ENCODE measurements at places on chromosomes 7 and 10. TPM values are rescaled to one million over a fixed set of nuclear protein-coding genes. Genes with fewer than 3 reads are reported as not detected.

DNA sequence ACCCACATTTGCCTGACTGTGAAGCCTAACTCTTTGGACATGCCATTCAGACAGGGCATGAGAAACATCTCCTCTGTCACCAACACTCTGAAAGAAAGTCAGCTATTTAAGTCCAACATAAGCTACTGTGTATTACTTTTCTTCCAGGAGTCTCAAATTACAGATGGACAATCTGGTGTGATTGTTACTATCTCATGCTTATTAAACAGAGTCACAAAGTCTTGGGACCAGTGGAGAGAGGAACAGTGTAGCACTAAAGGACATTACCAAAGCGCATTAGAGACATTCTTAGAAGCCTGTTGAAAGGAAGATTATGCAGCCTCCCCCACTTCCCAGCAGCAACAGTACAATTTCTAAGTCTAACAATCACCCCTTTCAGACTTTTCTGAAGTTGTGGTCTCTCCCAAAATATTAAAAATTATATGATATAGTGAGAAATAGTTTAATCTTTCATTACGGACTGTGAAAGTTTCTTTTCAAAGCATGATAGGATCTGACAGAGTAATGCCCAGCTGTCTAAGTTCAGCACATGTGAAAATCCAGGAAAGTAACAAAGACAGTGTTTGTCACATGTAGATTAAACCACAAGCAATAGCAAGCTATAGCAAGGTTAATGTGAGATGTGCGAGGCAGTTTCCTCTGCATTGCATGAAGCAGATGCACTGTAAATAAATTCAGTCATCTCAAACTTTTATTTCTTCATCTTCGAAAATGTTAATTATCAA lies 280.9 kb upstream of the FZD8 start:
- DNase-seq: no peak

DNA sequence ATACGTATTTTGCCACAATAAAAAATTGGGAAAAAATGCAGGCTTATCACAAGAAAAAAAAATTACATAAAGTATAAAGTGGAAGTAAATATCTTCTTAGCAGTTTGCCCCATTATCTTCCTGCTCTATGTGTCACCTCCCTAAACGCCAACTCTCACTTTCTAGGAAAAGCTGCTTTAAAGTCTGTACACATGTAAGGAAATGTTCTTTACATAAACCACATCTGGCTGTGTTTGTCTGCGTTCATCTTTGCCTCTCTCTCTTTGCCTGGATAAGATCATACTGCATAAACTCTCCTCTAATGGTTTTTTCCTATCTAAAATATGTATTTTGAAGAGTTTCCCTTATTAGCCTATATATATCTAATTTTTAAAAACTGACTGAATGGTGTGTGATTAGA lies 23.0 kb upstream of the UMAD1 start:
- DNase-seq: no peak

DNA sequence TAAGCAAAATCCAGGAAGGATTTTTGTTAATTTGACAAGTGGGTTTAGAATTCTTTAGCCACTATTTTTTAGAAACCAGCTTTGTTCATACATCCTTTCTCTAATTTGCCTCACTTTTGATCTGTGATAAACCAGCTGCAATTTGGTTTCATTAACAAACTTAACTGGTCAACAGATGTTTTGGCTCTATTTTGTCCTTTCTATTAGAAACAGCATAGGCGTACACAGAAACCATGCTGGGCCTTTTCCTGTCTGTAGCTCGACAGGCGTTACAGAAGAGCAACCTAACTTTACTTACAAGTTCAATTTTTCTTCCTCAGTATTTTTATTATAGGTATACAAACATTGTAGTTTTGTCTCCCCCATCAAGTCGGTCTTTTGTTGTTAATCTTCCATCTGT lies 28.2 kb downstream of the KAT6B start:
- no peak for DNase-seq

- peak; percentile 41 for DNase-seq
These were observed 179.5 kb upstream of the ITGB1 start for GRCh38 chr10:33137356-33138005.

GRCh38 chr7:45184326-45185027 lies 26.9 kb downstream of the RAMP3 start:
- DNase-seq: no peak

DNA sequence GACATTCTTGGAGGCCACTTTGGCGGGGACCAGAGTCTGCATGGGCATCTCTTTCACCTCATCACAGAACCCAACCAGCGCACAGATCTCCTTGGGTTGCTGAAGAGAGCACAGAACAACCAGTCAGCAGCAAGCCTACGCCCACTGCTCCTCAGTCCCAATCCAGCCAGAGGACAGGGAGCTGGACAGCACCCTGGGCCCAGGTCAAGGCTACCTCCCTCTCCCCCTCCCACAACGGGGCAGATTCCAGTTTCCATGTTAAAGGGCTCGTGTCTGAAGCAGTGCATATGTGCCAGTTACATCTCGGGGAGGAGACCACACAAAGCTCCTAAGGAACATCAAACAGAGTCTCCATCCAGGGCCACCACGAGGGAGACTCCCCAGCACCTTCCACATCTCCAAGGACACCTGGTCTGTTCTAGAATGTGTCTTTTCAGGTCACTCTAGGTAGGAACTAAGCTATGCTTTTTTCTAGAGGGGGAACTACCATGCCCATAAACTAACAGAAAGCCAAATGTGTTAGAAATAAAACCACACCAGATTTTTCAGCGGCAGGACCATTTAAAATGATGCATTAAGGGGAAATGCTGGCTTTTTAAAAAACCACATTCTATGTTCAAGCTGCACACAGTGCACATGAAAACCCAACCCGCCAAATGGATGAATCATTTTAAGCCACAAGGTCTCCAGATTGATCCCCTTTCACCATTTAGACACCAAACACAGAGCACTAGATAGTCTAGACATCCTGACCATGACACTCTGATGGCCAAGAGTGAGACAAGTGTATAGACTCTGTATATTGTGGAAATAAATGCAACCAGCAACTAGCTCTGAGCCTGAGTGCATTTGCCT lies 28.9 kb downstream of the PSAP start:
- no peak for DNase-seq

- DNase-seq: no peak
These were observed 235.9 kb downstream of the KCNMA1 start for GRCh38 chr10:77401683-77402082.

- DNase-seq: peak; percentile 95
These were observed 28.5 kb downstream of the CHCHD3 start for GRCh38 chr7:133053321-133053891.

DNA sequence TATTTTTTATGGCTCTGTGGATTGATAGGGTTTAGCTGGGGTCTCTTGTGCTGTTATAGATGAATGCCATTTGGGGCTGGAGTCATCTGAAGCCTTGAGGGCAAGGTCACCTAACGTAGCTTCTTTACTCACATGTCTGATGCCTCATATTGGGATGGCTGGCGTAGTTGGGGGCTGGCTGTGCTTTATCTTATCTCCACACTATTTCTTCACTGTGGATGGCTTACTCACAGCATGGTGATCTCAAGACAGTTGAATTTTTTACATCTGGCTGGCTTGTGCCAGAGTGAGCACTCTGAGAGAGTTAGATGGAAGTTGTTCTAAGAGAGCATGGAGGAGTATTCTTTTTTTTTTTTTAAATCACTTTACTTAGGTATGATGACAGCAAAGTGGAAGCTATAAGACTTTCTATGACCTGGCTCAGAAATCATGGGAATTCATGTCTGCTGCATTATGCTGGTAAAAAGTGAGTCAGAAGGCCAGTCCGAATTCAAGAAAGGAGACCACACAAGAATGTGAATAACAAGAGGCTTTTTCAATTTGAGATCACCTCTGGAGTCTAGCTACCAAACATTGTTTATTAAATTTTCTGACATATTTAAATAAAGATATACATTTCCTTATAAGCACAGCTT lies 252.4 kb upstream of the TPK1 start:
- peak; percentile 8 for DNase-seq

- no peak for DNase-seq
These were observed 54.4 kb downstream of the ZRANB1 start for GRCh38 chr10:124996127-124996853.

DNA sequence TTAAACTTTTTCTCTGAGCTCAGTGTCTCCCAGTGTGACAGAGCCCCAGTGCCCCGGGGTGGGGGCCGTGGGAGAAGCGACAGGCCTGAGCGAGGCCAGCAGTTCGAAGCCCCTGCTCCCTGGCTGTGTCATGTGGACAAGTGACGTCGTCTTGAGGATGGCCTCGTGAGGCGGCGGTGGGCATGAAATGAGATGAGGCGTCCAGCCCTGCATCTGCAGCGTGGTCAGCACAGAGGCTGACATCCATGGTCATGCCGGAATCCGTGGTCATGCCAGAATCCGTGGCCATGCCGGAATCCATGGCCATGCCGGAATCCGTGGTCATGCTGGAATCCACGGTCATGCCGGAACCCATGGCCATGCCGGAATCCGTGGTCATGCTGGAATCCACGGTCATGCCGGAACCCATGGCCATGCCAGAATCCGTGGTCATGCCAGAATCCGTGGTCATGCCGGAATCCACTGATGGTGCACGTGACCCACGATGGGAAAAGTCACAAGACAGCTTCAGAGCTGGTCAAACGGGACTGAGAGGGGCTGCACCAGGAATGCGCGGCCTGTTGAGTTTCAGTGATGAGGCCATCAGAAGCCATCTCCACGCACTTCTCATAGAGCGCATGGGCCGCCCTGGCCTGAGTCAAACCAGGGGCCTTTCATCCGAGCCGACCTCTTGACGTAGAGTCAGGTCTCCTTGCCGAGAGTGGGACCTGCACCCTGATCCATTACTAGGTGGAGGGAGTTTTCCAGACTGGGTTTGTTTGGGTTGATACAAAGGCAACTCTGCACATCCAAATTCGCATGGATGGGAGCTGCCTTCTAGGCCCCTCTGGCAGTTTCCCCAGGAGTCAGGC lies 342.5 kb downstream of the PTPRN2 start:
- DNase-seq: no peak

DNA sequence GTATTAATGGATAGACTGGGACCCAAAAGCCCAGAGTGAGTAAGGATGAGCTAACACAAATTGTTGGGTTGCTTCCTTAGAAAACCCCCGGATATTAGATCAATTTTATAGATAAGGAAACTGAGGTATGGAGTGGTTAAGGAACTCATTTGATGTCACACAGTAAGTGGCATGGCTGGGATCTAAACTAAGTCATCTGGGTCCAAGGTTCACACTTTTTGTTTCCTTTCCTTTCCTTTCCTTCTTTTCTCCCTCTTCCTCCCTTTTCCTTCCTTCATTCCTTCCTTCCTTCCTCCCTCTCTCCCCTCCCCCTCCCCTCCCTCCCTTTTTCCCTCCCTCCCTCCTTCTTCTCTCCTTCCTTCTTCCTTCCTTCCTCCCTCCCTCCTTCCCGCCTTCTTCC lies 469.5 kb downstream of the TYW1 start:
- DNase-seq: no peak

DNA sequence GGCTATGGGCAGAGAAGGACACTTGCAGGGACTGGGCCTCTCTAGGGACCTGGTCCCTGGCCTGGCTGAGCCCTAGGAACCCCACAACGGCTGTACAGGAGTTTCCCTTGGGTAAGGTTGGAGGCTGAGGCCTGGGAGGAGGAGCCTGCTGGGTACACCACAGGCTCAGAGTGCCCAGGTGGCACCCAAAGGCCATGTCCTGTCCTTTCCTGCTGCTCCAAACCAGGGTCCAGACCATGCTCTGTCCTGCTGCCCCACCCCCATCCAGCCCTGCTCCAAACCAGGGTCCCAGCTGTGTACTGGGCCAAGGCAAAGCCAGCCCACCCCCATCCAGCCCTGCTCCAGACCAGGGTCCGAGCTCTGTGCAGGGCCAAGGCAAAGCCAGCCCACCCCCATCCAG lies 35.3 kb upstream of the ZNF488 start:
- DNase-seq: no peak

DNA sequence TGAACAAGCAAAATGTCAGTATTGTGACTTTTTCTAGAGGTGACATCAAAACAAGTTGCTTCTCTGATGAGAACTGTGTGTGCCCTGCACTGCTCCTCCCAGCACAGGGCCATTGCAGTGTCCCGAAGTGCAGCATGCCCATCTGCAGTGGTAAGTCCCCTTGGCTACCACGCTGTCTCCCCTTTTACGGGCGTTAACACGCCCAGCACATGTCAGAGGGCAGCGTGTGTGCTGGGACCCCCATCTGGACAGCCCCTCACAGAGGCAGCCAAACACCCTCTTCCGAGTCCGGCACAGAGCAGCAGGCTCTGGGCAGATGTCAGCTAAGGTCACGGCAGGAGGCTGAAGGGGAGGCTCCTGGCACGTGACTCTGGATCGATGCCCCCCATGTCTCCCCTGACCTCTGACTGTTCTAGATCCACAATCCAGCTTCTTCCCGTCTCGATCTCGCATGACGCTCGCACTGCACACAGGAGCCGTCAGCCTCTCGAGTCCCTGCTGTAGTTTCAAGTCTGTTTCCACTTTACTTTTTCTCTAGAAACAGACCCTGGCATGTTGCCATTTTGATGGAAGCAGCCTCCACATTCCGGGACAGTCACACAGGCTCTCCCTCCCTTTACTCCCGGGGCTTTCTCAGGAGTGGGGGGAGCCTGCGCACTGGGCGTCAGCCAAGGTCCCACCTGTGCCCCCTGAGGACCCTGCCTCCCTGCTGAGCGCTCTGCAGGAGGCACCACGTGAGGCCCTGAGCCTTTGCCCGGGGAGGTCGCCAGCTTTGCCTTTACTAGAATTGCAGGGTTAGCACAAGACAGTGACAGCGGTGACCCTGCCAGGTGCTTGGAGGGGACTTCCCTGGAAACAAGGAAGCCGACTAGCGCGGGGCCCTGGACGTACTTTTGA lies 133.8 kb downstream of the TCERG1L start:
- DNase-seq: no peak

GRCh38 chr10:60883187-60883586 lies 60.8 kb downstream of the RHOBTB1 start:
- no peak for DNase-seq

- no peak for DNase-seq
These were observed 81.6 kb downstream of the MGMT start for GRCh38 chr10:129548600-129548999.

- no peak for DNase-seq
These were observed 106.3 kb downstream of the HERPUD2 start for GRCh38 chr7:35588647-35589046.

DNA sequence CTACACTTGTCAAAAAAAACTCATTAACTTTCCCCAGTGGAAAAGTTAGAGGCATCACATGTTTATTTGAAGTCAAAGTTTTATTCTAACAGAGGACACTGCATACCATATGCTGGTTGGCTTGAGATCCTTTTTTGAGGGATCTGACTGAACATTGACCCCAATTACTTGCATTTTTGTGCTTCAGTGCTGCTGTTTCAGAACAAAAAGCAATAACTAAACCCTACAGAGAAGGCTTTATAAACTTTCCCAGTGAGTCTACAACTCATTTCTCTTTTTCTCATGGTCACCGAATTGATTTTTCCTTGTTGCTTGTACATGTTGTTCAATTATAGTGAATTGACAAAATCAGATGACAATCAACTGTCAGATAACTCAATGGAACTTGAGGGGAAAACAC lies 69.3 kb upstream of the PHYHIPL start:
- DNase-seq: no peak

The BTBD16 gene
- total RNA-seq: not detected

The HECW1 gene
- total RNA-seq: 3.7 TPM

The SEMA4G gene
- 0.57 TPM for total RNA-seq

The IGFBP3 gene
- 265 TPM for total RNA-seq

The PKD2L1 gene
- not detected for total RNA-seq

The TMEM273 gene
- total RNA-seq: not detected

The PRR15 gene
- 3.5 TPM for total RNA-seq

The COBL gene
- total RNA-seq: 4.6 TPM

The EVX1 gene
- total RNA-seq: not detected

Measured in Daoy (cell line).